Omental fat pad (tissue), 4 donors: ENCODE measurements at places on chromosomes 6 and 20.

- no peak for DNase-seq
Observed at GRCh38 chr20:56454754-56455153, 13.7 kb upstream of the RTF2 start.

DNA sequence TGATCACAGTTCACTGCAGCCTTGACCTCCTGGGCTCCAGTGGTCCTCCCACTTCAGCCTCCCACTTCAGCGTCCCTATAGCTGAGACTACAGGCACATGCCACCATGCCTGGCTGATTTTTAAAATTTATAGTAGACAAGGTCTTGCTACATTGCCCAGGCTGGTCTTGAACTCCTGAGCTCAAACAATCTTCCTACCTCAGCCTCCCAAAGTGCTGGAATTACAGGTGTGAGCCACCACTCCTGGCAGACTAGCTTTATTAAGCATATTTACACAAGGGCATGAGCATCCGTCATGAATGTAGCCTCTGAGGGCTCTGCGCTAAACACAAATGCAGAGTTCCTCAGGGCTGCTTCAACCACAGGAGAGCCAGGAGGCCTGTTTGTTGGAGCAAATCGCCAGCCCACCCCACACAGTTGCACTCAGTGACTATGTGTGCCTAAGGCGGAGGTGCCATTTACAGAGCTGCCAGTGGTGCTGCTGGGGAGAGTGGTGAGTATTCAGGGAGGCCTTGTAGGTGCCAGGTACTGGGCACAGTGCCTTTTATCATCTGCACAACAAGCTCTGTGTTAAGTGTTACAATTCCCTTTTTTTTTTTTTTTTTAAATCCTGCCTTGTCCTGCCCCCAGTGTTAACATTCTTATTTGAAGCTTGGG lies 78.2 kb downstream of the PSMG4 start:
- no peak for DNase-seq

DNA sequence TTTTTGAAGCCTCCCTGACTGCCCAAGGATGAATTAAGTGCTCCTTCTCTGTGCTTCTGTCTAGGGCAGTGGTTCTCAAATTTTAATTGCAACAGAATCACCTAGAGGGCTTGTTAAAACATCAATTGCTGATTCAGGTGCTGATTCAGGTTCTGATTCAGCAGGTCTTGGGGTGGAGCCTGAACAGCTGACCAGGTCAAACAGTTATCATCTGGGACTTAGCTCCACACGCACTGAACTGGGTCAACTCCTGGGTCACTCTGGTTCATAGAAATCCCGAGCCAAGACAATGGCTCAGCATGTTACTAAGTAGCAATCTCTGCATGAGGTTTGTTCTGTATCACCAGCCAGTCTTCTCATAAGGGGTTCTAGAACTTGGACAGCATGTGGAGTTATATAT lies 192.3 kb downstream of the GJA1 start:
- DNase-seq = no peak

DNA sequence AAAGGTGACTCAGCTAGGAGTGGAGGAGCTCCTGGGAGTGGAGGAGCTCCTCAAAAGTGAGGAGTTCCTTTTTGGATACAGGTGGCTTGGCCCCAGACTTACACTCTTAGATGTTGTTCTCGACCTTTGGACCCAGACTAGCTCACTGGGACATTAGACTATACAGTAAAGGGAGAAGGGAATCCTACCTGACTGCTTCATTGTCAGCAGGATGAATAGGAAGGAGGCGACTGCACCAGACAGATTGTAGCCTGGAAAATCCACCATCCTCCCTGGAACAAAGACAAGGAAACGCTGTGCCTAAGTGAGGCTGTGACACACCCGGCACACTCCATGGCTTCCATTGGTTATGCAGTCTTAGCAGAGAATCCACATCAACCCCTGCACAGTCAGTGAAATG lies at the start of gene BTNL2:
Gene BTNL2, minus strand, starts transcription at position 325 of the 400 bp plus-strand sequence. Its CDS starts 58 bp downstream, at position 267.
- no peak for DNase-seq

DNA sequence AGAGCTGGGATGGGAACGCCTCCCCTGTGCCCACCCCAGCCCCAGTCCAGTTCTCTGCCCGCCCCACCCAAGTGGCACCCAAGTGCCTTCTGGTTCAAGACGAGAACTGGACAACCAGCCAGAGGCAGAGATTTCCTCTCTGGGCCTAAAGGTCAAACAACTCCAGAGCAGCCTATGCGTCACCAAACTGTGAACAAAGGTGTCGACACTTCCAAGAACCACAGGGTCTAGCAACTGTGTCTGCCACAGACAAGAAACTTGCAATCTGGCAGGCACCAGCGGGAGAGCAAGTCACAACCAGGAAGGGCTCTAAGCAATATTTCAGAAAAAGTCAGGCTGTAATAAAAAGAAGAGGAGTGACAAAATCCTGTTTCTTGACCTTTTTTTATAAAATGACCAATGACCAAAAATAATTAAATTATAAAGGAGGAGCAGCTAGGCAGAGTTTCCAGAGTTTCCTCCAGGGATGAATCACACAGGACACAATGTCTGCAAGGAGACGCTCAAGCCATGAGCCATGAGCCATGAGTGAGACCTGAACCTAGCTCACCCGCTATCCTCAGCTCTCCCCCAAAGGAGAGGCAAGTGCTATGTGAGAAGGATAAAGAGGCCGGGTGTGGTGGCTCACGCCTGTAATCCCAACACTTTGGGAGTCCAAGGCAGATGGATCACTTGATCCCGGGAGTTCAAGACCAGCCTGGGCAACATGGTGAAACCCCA lies 11.1 kb downstream of the EDEM2 start:
- no peak for DNase-seq

- no peak for DNase-seq
Observed at GRCh38 chr20:62832951-62833391, 16.1 kb downstream of the COL9A3 start.

- DNase-seq = no peak
Observed at GRCh38 chr6:87921034-87921433, 126.6 kb upstream of the SPACA1 start.

GRCh38 chr20:63351811-63352591 lies 9.1 kb downstream of the CHRNA4 start:
- no peak for DNase-seq

DNA sequence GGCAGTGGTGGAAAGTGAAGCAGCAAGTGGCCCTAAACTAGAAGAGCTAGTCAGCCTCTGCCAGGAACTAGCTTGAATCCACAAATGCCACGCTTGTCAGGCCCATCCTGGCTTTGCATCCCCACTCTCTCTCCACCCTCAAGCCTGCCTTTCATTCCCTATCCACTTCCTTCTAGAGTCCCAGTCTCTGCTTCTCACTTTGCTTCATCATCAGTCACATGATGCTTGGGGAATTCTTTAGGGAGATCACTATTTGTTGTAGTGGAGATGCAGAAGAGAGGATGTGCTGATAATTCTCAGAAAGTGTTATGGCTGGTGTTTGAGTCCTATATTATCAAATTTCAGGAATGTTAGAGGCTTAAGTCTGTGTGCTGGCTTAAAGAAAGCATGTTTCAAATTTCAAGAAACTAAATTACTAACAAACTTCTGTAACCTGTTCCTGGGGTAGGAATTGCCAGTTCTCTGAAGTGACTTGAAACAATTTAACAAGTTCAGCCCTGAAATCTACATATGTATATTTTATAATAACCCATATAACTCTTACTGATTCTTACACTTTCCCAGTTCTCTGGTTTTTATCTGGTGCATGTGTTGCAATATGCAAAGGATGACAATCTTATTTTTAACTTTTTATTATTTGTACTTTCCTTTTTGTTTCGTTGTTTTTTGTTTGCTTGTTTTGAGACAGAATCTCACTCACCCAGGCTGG lies 7.5 kb downstream of the TRIM39 start:
- DNase-seq = no peak
